ENCODE measurements at places on chromosomes 16 and 17.

DNA sequence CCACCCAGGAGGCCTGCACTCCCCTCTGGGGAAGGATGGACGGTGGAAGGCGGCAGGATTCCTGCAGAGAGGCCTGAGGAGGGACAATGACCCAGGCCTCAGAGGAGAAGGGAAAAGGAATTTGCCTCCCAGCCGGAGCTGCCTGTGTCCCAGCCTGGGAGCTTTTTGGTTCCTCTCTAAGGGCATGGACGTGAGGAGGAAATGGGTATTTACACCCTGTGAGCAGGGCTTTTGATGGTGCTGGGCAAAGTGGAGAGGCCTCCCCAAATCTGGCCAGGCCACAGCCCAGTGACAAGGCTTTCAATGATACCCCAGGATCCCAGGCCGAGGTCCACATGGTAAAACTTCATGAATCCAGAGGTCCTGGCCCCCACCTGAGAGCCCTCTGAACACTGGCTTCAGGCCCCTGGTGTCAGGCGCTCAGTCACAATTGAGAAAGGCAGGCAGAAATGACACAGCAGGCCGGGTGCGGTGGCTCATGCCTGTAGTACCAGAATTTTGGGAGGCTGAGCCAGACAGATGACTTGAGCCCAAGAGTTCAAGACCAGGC, 56.0 kb upstream of the DOC2B start:
- no peak for DNase-seq

DNA sequence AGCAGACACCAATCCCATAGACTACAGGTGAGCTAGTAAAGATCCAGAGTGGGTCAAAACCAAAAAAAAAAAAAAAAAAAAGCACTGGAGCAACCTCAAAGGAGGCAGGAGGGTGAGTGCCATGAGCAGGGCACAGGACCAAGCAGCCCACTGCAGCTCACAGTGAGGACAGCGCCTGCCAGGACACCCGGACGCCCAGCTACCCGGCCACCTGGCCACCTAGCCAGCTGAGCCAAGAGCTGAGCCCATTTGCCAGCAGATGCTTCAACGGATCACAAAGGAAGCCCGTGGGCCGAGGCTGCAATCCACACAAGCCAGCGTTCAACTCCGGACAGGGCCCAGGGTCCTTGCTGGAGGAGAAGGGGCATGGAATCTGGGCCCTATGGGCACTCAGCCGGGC, 15.1 kb downstream of the AXIN1 start:
- DNase-seq: no peak

DNA sequence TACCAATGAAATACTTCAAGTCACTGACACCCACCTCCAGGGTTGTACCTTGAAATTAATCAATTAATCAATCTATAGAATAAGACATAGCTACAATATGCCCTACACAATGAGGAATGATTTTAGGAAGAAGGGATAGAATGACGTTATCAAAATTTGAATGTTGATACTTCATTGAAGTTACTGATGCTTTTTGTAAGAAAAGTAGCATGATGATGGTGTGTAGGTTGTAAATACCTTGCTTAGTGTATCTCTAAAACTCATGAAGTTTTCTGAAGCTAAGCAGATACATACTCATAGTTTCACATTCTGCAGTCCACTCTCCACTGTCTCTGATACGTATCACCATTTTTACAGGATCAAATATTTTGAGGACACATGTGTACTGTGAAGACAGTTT, 670.4 kb upstream of the GOT2 start:
- no peak for DNase-seq

DNA sequence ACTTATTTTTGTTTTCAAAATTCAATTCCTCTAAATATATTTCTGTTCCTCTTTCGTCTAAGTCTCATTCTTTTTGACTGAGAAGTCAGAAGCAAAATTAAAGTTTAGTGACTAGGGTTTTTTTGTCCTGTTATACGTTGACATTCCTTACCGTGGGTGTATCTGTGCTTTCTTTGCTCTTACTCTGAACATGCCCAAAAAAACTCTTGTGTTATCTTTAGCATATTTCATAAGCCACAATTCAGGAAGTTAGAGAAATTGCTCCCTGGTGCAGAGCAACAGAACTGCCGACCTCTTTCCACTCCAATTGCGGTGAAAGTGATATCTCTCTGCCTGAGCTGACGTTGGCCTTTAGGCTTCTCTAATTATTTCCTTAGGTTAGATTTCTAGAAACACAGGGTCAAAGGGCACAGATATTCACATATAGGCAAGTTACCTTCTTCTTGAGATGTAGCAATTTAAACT, 65.7 kb downstream of the CENPV start:
- DNase-seq: no peak

- DNase-seq: no peak
These were observed 23.2 kb downstream of the NT5M start for GRCh38 chr17:17326275-17326875.
